Suppressor macrophage (primary cell): ENCODE measurements at places on chromosomes 2 and 18.

- peak; percentile 52 for DNase-seq
Observed at GRCh38 chr2:72993147-72993932, 76.0 kb downstream of the EMX1 start.

DNA sequence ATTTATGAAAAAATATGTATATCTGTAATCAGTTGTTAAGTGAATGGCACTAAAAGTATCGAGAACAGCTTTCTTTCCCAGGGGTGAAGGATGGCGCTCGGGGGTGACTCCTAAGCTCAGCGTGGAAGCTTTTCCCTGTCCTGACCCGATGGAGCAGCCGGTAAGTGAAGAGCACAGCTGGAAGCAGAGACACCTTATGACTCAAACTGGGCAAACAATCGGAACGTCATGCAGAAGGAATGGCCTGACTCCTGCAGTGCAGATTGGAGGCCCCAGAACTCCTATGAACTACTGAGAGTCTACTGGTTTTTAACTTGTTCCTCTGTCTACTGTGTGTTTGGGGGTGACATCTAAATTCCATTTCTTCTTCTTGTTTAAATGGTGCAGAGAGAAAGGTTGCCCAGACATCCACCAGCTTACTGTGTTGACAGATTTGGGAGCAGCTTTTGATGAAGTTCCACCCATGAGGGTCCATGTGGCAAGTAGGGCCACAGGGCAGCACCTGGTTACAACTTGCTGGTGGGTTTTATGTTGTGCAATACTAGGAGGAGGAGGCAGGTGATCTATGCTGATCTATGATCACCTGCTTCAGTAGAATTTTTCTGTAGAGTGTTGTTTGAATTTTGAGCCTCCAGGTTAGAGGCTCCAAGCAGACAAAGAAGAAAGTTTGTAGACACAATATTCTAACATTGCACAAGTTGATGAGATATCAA is 52.8 kb upstream of the TMEM182 start:
- DNase-seq, result no peak

- DNase-seq, result no peak
Observed at GRCh38 chr18:22391407-22392345, 26.0 kb downstream of the CTAGE1 start.

DNA sequence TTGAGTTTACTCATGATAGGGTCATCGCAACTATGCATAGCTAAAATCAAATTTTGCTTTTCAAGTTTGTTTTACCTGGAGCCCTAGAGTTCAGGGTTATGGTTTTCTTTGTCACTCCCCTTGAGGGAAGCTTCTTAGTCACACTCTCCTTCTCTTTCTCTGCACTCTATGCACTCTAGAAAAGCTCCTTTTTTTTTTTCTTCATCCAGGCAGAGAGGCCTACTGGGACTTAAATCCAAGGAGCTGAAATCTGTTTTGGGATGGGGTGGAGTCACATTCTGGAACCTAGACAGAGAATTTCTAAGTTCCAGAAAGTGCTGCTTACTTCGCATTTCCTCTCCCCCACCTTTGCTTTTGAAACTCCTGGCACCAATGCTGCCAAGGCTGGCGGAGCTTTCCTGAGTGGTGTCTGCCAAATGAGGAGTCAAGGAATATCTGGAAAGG is 19.1 kb upstream of the IL18R1 start:
- no peak for DNase-seq

GRCh38 chr2:121232626-121233265 is 52.3 kb downstream of the TFCP2L1 start:
- DNase-seq, result peak; percentile 30

- no peak for DNase-seq
Observed at GRCh38 chr2:43495727-43496126, 100.1 kb downstream of the THADA start.

DNA sequence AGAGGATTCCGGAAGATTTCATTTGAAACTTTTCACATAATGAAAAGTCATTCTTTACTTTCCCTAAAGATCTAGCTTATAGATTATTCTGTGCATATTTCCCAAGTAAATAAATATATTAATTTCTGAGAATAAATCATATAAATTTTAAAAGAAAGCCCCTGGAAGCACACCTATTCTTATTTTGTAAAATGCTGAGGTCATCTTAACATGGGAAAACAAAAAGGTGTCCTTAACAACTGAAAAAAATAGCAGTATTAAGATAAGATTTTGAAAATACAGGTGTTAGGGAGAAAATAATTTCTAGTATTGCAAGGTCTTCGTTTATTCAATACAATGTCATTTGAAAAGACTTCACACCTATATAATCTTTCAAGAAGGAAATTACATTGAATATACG is 567.5 kb upstream of the CHAC2 start:
- no peak for DNase-seq

DNA sequence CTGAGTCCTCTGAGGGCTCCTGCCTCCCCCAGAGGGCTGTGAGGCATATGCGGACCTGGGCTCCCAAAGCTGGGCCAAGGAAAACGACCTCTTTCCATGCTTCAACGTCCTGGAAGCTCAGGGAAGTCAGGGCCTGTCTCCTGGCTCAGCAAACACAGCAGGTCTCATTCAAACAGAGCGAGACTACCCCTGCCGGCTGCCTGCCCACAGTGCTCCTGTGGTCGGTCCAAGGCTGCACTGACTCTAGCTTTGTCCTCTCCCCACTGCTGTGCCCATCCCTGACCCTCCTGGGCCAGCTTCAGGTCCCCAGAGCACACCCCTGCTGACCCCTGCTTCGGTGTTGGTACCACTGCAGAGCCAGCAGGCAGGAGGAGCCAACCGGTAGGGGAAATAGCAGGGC is 79.6 kb downstream of the PDCL3 start:
- DNase-seq, result no peak

DNA sequence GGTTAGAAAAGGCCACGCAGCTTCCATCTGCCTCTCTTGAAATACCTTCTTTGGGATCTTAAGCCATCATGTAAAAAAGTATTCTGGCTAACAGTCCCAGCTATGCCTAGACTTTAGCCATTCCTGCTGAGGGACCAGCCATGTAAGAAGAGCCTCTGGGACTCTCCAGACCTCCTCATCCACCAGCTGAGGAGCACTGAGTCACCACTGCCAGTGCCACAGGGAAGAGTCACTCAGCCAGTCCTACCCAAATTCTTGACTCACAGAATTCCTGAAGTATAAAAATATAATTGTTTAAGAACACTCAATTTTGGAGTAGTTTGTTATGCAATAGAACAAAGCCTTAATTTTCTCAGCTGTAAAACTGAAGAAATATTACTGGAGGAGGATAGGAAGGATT is 436.7 kb downstream of the ZEB2 start:
- no peak for DNase-seq

DNA sequence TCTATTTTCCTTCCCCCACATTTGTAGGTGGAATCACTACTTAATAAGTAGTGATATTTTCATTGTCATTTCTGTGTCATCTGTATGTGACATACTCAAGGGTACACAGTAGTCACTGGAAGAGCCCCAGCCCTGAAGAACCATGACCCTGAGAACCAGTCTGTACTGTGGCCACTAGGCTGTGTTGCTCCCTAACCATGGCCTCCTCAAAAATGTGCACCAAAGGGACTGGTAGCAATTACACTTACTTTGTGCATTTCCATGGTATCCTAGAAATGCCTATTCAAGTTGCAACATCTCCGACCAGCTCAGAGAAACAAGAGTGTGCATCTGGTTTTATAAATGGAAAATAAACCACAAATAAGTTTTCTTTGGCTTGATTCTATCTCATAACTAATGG is 155.1 kb downstream of the DOCK10 start:
- no peak for DNase-seq
